ENCODE measurements at places on chromosomes 3 and 15.

GRCh38 chr15:48792408-48792807 lies 18.5 kb downstream of the CEP152 start:
- no peak for DNase-seq

DNA sequence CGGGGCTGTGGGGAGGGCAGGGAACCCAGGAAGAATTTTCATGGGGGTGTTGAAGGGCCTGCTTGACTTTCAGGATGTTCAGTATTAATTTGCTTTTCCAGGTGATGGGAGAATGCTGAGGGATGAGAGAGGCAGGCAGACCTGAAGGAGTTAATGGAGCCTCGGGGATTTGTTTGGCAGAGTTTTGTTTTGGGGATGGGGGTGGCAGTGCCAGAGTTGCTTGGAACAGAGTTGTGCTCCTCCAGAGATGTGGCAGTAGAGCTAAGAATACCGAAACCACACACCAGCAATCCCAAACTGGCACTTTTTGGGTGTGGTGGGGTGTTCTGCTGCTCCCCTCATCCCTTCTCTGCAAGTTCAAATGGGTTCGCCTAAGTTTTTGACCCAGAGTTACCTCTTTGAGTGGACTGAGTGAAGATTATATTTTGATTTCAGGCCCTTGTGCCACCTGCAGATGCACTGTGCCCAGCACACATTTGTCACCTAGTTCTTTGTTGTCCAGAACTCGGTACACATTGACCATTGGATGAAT lies 1.6 kb downstream of the BOC start:
- DNase-seq: no peak

GRCh38 chr3:57982561-57983243 lies 25.5 kb upstream of the FLNB start:
- DNase-seq: no peak

DNA sequence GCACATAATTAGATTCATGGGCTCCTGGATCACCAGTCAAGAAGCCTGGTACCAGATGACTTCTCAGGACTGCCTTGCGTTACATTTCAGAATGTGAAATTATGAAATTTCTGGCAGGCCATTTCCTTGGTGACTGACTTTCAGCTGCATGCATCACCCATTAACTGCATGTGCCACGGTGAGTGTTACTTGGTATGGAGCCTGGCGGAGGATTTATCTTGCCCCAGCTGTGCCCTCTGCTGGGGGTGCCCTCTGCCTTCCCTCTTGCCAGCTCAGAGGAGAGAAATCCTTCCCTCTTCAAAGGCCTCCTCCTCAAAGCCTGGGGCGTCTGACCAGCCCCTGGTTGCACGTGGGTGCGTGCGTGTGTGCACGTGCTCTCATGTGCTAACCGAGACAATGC lies 57.7 kb upstream of the CTSH start:
- no peak for DNase-seq

GRCh38 chr15:40785164-40785563 lies 15.4 kb downstream of the C15orf62 start:
- DNase-seq: no peak
